ENCODE measurements at places on chromosomes 16 and 17.

DNA sequence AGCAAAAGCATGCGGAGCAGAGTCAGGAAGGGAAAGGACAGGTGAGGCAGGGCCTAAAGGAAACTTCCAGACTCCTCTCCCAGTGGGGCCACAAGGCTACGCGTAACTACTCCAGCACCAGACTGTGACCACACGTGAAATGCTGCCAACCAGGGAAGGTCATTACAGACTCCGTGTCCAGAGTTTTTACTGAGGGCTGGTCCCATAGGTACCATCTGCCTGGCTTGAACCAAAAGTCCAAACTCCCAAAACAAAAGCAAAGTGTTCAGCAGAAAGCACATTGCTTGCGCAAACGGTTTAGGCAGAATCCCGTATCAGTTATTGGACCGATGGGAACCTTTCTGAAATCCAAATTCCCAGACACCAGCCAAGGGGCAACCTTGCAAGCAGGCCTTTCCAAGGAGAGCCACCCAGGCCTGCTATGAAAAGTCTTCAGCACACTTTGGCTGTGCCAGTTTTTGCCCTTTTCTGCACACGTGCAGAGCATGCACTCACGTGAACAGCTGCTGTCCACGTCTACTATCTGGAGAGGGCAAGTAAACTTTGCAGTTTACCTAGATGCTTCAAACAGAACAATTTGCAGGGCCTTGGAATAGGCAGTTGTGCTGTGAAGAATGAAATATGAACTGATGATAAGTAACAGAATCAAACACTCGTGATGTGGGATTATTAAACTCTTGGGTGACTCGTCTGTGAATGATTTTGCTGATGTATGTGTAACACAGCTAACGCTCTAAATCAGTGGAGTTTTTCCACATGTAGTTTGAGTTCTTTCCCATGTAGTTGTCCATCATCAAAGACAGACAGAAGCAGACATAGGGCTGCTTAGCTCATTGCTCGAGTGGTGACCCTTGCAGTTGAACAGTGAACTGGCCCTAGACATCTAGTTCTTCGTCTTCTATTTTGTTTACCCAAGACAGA is 58.1 kb upstream of the CRISPLD2 start:
- DNase-seq = no peak

GRCh38 chr17:1638171-1638590 is 7.4 kb downstream of the SCARF1 start:
- no peak for DNase-seq

DNA sequence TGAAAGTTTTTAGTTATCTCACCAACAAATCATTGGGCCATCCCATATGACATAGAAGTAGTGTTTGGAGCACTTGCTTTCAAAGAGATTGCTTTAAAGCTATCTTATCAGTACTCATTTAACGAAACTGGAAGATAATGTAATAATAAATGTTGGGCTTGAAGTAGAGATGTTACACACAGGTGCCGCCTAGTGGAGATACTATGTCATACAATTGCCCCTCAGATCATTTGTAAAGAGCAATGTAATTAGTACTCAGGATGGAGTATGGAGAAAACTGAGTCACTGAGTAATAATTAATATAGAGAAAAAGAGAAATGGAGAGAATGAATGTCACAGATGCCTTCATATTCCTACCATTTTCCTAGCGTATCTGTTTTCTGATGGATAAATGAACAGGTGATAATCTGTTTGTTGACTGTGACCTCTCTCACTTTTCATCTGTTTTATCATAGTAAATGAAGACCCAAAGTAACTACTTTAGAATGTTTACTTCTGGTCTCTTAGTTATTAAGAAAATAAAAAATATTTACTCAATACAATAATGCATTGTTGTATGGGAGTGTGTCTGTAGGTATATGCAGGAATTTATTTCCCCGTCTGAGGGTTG is 80.4 kb downstream of the EFCAB5 start:
- no peak for DNase-seq

DNA sequence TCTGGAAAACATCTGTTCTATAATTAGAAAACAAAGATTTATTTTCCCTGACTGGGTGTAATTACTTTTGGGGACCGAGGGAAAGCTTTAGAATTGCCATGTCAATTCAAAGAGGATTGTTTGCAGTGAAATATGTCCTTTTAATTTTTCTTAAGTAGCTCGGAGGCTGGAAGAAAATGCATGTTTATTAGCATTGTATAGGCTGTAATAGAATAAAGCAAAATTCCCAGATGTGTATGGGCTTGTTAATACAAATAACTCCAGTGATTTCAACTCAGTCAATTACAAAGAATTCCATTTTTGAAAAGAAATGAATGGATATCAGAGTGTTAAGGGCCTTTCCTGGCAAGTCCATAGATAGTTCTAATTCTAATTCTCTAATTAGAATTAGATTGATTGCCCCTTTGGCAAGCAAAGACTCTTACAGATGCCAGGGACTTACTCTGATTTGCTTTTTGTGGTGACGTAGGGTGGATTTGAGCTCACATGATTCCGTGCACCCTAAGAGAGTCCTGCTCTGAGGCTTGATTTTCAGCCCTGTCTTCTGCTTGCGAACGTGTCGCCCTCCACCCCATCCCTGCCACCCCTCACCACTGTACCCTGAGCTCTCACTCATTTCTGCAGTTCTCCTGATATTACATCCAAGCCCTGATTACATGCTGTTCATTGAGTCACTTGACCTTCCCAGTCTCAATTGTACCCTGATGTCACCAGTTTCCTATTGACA is 70.0 kb upstream of the FAM20A start:
- DNase-seq = no peak

DNA sequence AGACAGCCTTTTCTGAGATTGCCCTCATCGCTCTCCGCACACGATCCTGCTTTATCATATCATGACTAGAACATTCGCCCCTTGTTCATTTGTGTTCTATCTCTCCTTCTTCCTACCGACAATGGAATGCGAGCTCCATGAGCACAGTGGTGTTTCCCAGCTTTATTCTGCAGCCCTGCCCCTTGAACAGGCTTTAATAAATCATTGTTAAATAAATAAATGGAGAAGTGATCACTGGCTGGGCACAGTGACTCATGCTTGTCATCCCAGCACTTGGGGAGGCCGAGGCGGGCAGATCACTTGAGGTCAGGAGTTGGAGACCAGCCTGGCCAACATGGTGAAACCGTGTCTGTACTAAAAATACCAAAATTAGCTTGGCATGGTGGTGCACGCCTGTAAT is 1063.3 kb upstream of the EEF2KMT start:
- DNase-seq = no peak

GRCh38 chr16:30113711-30114333 is 485 bp upstream of the GDPD3 start:
- no peak for DNase-seq

DNA sequence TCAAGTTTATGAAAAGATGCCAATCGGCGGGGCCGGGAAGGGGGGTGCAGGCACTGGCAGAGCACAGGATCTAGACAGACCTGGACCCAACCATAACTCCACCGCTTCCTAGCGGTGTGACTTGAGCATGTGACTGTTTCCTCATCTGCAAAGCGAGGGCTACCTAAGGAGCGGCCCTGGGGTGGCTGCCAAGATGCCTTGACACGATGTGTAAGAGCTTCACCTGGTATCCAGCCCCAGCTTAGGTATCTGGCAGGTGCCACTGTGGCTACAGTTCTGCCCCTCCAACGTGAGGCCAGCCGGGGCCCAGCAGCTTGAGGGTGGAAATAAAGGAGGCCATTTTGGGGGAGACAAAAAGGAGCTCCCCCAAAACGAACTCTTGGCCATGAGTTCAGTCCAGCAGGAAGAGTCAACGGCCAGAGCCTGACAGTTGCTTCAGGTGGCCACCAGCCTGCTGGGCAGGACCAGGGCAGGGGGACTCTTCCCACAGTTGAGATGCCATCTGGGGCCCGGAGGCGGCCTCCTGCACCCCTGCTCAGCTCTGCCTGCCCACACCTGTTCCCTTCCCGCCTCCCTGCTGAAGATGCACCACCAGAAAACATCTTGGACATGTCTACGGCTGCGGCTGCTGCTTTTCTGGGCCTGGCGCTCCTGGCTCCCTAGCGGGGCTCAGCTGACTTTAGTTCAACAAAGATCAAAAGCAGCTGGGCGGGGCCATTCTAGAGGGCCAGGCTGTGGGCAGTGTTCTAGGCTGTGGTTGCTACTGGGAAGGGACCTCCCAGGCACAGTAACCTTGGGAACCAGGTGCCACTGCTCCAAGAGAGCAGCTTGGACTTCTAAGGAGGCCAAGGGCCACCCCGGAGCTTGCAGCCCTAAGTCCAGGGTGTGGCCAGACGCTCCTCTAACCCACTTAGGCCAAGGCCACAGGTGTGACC is 3.4 kb upstream of the MTSS2 start:
- DNase-seq = no peak

DNA sequence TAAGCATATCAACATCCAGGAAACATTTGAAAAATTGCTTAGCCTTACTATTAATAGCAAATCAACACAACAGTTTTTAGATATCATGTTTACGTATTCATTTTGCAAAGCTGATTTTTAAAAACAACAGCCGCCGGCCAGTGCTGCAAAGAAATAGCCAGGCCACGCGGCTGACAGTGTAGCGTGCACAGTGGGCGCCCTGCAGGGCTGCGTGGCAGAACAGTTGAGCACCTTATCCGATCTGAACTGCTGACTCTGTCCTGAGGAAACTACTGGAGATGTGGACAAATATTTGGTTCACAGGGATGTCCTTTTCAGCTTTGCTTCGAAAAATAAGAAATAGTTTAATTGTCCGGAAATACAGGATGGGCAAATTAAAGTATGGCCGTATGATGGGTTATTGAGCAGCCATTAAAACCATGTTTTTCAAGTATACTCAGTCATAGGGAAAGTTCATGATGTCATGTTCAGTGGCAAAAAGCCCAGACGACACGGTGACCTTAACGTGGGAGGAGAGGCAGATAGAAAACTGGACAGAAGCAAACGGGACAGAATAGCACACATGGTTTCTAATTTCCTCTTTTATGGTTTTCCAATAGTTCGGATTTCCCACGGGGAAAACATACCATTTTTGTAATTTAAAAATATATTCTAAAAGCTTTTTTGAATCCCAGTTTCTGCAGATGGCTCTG is 52.4 kb upstream of the ENDOV start:
- no peak for DNase-seq

- no peak for DNase-seq
Observed at GRCh38 chr17:52636443-52636842, 477.9 kb upstream of the CA10 start.

- DNase-seq = no peak
Observed at GRCh38 chr17:61836266-61837174, 26.8 kb downstream of the BRIP1 start.

GRCh38 chr17:42097691-42098631 is at the start of gene ZNF385C:
ZNF385C (minus strand) TSS chr17:42098473; CDS start chr17:42063056, 35,417 bp downstream.
- no peak for DNase-seq

GRCh38 chr16:53771655-53772497 is 67.9 kb downstream of the FTO start:
- no peak for DNase-seq
